ENCODE measurements at places on chromosomes 16 and 17.
A peak's percentile ranks its signal among the peaks of the same experiment; 100 is the strongest.

DNA sequence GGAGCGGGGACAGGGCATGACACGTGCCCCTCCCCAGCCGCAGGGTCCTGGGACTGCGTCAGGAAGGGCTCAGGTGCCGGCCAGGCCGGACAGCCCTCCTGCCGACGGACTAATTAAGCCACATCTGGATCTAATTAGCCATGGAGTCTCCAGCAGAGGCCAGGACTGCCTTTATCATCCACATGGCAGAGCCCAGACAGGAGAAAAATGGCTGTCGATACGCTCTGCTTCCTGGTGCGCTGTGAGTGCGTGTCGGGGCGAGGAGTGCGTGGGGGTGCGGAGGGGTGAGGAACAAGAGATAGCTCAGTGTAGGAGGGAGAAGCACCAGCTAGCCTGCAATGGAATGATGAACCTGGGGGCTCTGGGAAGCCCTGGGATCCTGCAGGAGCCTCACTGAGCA lies 218.8 kb downstream of the IRF8 start:
- no peak for DNase-seq

DNA sequence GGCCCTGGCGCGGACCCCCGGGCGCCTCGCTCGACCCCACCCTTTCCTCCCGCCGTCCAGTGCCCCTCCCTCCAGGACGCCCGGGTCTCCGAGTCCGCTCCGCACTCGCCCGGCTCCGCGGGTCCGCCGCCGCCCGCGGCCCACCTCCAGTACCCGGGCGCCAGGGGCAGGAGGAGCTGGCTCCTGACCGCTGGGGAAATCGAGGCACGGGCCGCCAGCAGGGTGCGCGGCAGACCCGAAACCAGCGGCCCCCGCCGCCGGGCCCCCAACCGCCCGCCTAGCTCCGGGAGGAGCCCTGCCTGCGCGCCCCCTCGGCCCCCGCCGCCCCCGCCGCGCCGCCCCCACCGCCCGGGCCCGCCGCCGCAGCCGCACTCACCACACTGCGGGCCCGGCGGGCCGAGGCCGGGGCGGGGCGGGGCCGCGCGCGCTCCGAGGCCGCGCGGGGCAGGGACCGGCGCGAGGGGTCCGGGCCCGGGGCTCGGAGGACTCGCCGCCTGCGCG lies 333 bp downstream of the MAFG start:
- DNase-seq, result no peak

DNA sequence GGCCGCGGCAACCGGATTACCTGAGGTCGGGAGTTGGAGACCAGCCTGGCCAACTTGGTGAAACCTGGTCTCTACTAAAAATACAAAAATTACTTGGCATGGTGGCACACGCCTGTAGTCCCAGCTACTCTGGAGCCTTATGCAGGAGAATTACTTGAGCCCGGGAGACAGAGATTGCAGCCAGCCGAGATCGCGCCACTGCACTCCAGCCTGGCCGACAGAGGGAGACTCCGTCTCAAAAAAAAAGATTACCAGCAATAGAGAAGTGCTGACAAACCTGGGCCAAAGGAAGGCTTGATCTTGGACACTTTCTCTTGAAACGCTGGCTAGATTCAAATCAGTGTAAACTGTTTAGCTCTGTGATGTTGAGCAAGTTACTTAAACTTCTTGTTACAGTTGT lies 4.3 kb downstream of the MT1H start:
- peak; percentile 5 for DNase-seq

DNA sequence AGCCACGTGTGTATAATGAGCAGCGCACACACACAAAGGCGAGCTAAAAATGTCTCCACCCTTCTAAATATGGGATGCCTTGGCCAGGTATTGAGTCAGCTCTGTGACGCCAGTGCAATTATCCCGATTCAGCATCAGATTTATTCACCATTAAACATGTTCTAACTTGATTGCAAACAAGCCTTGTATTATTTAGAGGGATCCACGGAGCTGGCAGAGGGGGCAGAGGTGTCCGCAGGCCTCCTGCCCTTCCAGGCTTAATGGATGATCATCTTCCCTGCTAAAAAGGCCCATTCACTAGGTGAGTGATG lies 591.7 kb downstream of the MAF start:
- no peak for DNase-seq

DNA sequence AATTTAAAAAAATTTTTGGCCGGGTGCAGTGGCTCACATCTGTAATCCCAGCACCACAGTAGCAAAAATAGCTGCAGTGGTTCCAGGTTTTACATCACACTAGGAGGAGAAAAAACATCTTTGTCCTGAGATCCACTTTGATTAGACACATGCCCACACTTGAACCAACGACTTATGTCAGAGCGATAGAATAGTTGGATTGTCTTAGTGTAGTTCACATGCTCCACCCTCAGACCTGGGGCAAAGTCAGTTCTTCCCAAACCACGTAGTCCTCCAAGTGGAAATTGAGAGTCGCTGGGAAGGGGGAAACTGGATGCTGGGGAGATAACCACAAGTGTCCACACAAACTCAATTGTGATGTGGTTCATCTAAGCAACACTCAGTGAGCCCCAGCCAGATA lies 11.4 kb upstream of the ITGAM start:
- no peak for DNase-seq

GRCh38 chr17:48569674-48570324 lies 8.4 kb downstream of the HOXB4 start:
- DNase-seq, result peak; percentile 63

DNA sequence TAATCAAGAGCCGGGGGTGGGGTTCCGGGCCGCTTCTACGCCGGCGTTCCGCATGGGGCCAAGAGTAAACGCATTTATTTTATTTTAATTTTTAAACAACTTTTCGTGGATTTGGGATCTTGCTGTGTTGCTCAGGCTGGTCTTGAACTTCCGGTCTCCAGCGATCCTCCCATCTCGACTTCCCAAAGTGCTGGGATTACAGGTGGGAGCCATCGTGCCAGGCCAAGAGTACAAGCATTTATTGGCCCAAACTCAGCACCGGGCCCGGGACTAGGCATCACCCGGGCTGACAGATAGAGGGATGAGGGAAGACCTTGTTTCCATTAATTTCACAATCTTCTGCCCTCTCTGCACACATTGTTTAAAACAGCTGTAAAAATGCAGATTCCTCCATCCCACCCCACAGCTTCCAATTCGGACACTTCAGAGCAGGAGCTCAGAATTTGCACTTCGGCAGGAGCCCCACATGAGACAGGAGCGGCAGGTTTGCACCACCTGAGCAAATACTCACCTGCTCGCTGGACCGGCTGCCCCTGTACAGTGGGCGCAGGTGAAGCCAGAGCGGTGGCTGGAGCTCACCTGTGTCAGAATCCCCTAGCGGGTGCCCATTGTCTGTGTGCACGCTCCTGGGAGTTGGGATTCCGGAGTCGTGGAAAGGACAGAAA lies 663 bp upstream of the GINS2 start:
- no peak for DNase-seq

- no peak for DNase-seq
These were observed 2.9 kb downstream of the OR1F1 start for GRCh38 chr16:3190949-3191353.
